HFFc6 (cell line): ENCODE measurements at places on chromosomes 5 and 9.

DNA sequence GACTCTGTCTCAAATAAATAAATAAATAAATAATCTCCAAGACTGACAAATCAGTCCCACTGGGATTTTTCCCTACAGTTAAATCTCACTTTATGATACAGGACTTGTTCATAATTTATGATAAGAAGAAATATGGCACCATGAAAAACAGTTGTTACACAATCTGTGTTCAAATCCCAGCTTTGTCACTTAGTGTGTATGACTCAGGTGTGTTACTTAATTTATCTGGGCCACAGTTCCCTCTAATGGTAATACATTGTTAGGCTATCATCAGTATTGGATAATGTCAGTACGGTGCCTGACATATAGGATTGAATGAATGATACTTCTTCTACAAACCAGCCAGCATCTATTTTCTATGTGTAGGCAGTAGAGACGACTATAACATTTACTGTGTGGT, 23.1 kb downstream of the SLC36A3 start:
- no peak for DNase-seq

GRCh38 chr9:90898228-90898627, 96.6 kb downstream of the SYK start:
- peak; percentile 18 for DNase-seq

GRCh38 chr5:157113002-157113401, 4.2 kb upstream of the HAVCR2 start:
- no peak for DNase-seq

GRCh38 chr5:179438011-179438441, 92.8 kb upstream of the ADAMTS2 start:
- DNase-seq, result no peak

GRCh38 chr5:56088431-56088949, 93.7 kb upstream of the IL6ST start:
- no peak for DNase-seq

GRCh38 chr9:129276486-129277230, 98.6 kb upstream of the IER5L start:
- DNase-seq, result no peak

- no peak for DNase-seq
Measured at GRCh38 chr5:115602591-115603125, 379 bp upstream of the TICAM2 start.

DNA sequence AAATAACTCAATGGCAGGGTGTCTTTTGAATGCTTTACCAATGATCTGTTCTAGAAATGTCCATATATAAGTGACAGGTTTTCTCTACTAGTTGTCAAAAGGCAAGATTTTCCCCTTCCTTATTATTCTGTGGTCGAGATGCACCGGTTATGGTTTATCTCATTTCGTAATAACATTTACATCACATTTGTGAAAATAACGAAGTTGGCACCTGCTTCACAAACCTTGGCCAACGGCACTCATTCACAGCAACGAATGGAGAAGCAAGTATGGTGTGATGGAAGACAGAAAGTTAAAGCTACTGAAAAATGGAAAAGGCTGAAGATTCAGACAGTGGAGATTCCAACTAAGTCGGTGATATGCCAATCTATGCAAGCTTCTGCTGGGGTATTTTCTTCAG, 235.8 kb downstream of the KCTD16 start:
- DNase-seq, result no peak

GRCh38 chr9:92100237-92100911, 14.8 kb downstream of the SPTLC1 start:
- peak; percentile 73 for DNase-seq

GRCh38 chr5:159402311-159402710, 72.0 kb upstream of the IL12B start:
- no peak for DNase-seq

GRCh38 chr5:88782571-88782970, 100.4 kb downstream of the MEF2C start:
- no peak for DNase-seq

DNA sequence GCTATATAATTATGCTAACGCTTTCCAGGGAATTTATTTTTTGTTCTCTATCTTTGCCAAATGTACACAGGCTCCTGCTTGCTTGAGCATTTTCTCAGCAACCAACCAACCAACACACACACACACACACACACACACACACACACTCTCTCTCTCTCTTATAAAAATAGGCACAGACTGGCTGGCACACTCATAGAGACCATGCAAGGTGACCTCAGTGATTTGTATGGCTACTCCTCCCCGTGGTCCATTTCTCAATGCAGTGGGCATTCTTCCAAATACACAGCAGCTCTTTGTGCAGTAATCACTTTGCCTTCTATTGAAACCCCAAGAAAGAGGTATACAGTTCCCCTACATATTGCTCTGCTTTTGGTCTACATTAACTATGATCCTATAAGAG, 416.0 kb downstream of the MAN2A1 start:
- DNase-seq, result no peak

- DNase-seq, result no peak
Measured at GRCh38 chr9:134402182-134402581, 75.9 kb downstream of the RXRA start.

GRCh38 chr5:6718161-6718681, 5.0 kb downstream of the TENT4A start:
- DNase-seq, result no peak

- no peak for DNase-seq
Measured at GRCh38 chr5:155089643-155090042, 76.1 kb downstream of the KIF4B start.

DNA sequence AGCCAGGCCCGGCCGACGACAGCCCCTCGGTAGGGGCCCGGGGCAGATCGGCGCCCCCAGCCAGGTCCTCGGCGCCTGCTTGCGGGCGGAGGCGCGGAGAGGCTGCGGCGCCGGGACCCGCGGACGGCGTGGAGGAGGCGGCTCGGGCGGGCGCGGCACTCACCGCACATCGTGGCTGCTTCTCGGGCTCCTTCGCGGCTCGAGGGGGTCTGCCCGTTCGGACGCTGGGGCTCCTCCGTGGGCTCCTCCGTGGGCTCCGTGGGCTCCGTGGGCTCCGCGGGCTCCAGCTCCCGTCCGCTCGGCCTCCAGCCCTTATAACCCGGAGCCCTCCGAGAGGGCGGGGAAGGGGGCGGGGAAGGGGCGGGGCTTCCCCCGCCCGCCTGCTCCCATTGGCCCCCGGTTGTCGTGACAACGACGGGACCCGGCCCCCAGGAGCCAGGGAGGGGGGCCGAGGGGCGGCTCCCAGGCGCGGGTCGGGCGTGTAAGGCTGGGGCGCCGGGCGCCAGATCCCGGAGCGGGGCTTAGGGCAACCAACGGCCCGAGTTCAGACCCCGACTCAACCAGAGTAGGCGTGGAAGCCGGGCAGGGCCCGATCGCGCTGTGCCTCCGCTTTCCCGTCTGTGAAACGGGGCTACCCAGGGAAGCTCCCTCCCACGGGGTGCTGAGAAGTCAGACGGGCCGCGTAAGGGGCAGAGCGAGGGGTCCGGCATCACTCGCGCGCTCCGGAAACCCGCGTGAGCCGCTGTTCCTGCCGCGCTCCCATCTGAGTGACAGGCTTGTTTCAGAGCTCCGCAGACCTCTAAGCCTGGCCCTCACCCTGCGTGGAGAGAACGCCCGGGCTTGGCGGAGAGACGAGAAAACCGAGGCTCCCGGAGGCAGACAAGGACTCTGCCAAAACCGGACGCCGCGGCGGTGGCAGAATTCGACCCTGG, at the start of gene GFPT2:
GFPT2 (minus strand) TSS at position 289 of the 932 bp plus-strand sequence; CDS start at position 170, 119 bp downstream.
- DNase-seq, result no peak

- no peak for DNase-seq
Measured at GRCh38 chr5:94397508-94397907, 220.9 kb downstream of the KIAA0825 start.

- DNase-seq, result no peak
Measured at GRCh38 chr5:161847941-161848391, at the start of gene GABRA1. Gene GABRA1, plus strand, starts transcription at chr5:161848120. Its CDS starts 2,691 bp downstream, at chr5:161850811.

DNA sequence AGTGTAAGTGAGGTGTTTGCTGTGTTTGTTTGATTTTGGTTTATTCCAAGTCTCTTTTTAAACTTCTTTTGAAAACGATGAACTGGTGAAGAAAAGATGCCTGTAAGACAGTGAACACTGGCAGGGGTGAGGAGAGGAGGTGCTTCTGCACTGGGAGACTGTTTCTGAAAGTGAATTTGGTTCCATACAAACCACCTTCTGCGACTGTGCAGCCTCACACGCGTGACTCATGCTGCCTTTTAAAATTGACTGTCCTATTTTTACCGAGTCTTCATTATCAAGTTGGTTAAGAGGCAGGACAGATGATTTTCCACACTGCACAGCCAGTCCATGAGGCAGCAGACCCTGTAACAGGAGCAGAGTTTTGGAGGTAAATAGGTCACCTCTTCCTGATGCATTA, 340.6 kb downstream of the MTRR start:
- DNase-seq, result no peak

DNA sequence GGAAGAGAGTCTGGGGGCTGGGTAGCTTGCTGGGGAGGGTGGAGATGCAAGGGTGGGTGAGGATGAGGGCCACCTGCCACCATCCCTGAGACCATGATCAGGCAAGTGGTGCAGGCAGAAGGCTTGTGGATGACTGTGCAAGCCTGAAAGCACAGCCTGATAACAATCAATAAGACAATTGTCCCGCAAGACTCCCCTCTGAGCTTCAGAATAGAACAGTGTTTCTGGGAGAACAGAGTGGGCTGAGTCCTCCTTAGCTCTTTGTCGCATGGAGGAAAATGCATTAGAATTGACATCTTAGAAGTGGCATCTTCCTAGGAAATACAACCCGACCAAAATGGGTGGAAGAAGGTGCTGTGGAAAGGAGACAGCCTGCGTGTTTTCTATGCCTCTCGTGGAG, 6.6 kb downstream of the GADD45G start:
- no peak for DNase-seq

GRCh38 chr9:110115341-110115820, 92.6 kb downstream of the C9orf152 start:
- DNase-seq, result no peak

DNA sequence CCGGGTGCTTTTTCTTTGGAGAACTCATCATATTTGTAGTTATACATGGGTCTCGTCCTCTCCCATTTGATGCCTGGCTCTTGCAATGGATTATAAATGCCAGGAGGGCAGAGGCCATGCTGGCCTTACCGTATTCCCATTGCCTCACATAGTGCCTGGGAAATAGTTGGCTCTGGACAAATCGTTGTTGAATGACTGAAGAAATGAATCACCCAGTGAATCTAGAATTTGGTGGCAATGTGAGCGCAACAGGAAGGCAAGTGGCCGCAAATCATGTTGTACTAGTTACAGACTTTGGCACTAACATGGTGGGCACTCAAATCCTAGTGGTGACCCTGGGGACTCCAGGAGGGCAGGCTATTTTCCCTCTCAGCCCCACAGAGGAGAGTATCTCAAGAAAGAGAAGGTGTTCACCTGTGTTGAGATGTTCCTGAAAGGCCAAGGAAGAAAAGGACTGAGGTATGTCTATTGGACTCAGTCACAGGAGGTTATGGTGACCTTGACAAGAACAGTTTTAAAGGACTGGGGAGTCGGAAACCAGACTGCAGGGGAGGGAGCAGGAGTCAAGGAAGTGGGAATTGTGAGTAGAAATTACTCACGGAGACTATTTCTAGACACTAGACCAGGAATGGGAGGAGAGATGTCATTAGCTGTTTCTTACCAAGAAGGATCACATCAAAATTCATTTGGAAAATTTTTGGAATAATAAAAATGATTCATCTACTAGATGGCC, 61.7 kb upstream of the COL15A1 start:
- DNase-seq, result no peak

- no peak for DNase-seq
Measured at GRCh38 chr9:123217128-123217654, 51.2 kb downstream of the STRBP start.

DNA sequence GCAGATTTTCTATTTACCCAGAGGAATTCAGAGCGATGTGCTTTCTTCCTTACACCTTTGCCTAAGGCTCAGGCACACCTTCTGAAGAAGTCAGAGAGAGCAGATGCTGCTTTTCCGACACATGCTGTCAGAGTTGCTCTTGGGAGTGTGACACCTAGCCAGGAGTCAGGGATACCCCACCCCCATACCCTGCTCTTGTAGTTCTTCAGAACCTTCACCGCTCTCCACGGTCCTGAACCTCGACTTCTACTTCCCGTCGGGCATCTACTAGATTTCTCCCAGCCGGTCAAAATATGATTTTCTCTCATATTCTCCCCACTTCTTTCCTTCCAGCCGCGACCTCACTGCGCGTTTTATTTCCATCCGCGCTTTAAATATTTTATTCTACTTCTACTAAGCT, 1.7 kb downstream of the GRIN3A start:
- DNase-seq, result no peak

DNA sequence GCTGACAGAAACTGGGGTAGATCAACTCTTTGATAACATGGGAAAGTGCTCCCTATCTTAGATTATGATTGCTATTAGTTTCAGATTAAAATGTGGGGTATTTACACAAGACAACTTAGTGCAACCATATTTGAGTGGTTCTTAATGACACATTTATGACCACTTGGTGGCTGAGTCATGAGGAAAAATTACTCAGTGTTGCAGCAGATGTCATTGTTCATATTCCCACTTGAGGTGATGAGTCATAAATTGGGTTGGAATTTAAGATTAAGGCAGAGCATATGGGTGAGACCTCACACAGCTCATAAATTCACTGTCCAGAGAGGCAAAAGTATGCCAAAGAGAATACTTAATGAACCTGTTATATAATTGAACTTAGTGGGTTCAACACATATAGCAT, 408.3 kb downstream of the DMRT2 start:
- DNase-seq, result peak; percentile 81

DNA sequence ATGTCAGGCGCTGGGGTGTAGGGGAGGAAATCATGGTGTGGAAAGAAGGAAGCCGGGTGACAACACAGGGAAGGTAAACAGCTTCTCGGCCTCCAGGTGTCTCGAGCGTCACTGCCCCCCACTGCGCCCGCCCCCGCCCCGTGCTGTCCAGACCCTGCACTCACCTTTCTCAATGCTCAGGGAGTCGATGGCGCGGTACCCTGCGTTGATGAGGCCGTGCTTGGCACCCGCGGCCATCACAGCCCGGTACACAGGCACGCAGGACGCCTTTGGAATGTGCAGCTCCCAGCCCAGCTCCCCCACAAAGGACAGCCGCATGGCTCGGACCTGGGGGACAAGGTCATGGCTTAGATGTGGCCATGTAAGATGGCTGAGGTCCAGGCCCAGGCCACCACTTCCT, 35.2 kb downstream of the DBH start:
- DNase-seq, result no peak

DNA sequence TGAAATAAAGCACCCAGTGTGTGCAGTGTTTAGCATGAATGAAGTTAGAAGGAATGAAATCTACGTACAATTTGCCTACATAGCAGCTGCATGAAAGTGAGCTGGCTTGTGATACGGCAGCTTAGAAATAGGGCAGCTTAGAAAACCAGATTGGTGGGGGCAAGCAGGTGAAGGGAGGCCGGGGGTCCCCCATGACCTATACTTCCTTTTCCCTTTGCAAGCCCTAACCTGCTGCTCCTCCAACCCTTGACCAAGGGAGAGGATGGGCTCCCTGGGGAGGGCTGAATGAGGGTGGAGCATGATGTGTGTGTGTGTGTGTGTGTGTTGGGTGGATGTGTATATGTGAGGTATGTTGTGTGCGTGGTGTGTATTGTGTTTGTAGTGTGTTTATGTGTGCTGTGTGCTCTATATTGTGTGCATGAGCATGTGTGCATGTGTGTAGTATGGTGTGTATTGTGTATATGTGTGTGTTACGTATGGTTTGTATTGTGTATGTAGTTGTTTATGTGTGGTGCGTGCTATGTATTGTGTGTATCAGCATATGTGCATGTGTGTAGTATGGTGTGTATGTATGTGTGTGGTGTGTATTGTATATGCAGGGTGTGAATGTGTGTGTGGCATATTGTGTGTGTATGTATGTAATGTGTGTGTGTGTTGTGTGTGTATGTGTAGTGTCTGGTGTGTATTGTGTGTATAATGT, 72.1 kb downstream of the TENT4A start:
- DNase-seq, result no peak

- peak; percentile 86 for DNase-seq
Measured at GRCh38 chr5:41371738-41372137, 138.7 kb downstream of the PLCXD3 start.
